ENCODE measurements at places on chromosomes 6 and 20.

- no peak for DNase-seq
Observed at GRCh38 chr6:105087571-105088211, 92.1 kb downstream of the POPDC3 start.

GRCh38 chr6:16972535-16972934, 129.3 kb upstream of the STMND1 start:
- DNase-seq = no peak

GRCh38 chr6:41162687-41163418, at the start of gene TREM2:
TREM2 (minus strand) TSS chr6:41163116; CDS start chr6:41163082, 34 bp downstream.
- DNase-seq = no peak

DNA sequence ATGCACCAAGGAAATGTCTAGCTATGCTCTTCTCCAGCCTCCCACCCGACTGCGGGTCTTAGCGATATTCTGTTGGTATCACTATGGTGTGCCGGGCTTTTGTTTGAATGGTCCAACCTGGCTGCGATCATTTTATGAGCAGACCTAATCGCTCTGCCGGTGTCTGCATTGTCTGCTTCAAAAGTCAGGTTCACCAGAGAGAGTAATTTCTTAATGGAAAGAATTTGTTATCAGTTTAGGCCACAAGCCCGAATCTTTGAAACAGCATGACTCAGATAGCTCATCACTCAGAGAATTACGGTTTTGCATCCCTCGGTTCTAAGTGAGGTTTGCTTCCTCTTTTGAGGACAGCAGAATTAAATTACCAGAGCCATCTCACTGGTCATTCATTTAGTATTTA, 521.0 kb upstream of the ARID1B start:
- DNase-seq = no peak

DNA sequence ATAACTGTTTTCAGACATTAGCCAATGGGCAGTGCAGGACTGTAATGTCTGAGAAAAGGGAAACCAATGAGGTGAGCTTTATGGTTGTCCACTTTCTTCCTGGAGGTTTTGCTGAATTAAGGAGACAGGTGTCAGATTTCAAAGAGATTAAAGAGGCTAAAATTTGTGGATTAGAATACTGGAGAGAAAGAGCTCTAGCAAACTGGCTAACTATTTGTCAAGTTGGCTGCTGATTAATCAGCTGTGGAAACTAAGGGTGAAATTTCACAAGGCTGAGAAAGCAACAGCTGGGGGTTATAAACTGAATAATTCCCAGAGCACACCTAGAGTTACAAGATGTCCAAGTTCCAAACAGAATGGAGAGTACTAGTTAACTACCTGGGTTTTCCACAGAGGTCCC, 198.9 kb downstream of the TBC1D32 start:
- no peak for DNase-seq

DNA sequence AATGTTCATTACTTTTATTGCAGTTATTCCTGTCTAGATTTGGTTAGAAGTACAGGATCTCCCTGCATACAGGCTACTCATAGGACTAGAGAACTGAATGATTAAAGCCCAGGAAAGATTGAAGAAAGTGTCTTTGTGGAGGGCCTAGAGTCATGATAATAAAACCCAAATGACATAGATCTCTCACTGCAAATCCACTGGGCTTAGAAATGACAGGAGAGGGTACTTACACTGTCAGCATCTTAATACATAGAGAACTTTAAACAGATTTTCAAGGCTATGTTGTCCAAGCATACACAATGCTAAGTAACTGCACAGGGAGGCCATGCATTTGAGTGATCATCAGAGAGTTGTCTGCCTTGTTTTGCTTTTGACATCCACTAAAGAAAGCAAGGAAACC, 383.8 kb upstream of the MAP3K7 start:
- no peak for DNase-seq

- DNase-seq = no peak
Observed at GRCh38 chr6:157946865-157947532, 34.7 kb upstream of the SYNJ2 start.

DNA sequence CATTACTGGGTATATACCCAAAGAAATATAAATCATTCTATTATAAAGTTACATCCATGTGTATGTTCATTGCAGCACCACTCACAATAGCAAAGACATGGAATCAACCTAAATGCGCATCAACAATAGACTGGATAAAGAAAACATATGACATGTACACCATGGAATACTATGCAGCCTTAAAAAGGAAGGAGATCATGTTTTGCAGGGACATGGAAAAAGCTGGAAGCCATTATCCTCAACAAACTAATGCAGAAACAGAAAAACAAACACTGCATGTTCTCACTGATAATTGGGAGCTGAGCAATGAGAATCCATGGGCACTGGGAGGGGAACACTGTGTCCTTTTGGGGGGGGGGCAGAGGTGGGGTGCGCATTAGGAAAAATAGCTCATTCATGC, 50.9 kb upstream of the HLA-G start:
- no peak for DNase-seq

- DNase-seq = no peak
Observed at GRCh38 chr6:35686873-35687555, 1.7 kb downstream of the FKBP5 start.

DNA sequence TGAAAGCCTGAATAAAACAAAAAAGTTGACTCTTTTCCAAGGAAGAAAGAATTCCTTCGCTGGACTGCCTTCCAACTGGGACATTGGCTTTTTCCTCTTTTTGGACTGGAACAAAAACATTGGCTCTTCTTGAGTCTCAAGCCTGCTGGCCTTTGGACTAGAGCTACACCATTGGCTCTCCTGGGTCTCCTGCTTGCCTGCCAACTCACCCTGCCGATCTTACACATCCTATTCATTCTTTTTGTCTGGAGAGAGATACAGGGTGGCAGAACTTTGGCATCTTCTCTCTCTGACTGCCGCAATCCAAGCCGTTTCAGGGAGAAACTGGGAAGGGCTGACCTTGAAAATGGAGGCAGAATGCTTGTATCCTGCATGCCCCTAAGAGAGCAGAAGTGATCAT, 20.2 kb downstream of the DDO start:
- DNase-seq = no peak

GRCh38 chr20:10902576-10903282, 228.9 kb upstream of the JAG1 start:
- DNase-seq = no peak

DNA sequence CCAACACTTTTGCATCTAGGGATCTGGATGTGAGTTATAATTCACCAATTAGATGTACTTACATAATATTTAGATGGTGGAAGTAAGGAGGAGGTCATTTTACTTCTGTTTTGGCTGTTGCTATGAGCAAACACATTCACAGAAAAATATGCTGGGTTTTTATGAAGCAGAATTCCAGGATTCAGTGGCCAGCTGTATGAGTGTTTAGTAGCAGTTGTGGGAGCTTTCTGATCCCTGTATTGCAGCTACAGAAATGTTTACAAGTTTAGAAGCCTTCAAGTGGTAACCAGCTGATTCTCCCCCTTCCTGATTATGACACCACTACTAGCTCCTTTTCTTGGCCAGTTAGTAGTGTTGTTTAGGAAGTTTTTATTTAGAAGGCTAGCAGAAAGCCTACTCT, 177.0 kb downstream of the TENT5A start:
- DNase-seq = no peak

GRCh38 chr6:113394216-113394615, 462.9 kb upstream of the MARCKS start:
- no peak for DNase-seq

DNA sequence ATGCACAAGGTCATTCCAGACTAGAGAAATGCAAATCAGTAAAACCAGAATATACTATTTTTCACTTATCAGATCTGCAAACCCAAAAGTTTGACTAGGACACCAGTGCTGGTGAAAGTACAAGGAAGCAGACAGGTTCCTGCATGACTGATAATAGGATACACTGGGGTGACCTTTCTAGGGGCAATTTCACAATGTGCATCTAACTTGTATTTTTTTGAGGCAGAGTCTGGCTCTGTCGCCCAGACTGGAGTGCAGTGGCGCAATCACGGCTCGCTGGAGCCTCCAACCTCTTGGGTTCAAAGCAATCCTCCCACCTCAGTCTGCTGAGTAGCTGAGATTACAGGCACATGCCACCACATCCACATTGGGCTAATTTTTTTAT, 11.4 kb downstream of the COMMD7 start:
- no peak for DNase-seq
